Muscle of back (tissue), 13 donors: ENCODE measurements at places on chromosomes 7 and 10. TPM values are rescaled to one million over a fixed set of nuclear protein-coding genes. Genes with fewer than 3 reads are reported as not detected.

GRCh38 chr10:26361971-26362370, 76.2 kb upstream of the APBB1IP start:
- DNase-seq = no peak

GRCh38 chr10:131676046-131676799, 224.6 kb upstream of the PPP2R2D start:
- DNase-seq = no peak

DNA sequence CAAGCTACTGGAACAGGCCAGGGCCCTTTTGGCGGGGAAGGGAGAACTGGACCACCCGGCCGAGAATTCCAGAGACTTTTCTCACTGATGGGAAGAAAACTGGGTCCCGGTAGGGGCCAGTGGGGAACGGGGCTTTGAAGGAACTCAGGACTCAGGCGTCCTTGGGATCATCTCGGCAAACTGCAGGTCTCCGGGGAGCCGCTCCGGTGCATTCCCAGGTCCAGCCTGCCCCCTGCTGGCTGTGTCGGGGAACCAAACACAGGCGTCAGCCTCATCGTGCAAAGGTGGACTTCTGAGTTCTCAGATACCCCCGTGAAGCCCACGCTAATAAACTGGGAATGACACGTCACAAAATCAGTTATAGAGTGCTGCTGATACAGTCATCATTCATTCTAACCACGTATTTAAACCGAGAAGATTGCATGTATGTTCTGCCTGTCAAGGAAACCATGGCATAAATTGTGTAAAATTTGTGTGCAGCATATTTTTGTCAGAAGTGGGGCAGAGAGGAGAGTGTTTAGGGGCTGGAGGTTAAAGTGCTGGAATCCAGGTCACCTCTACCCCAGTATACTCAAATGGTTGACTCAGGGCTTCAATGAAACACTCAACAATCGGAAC, 76.1 kb upstream of the CPXM2 start:
- DNase-seq = peak; percentile 58

DNA sequence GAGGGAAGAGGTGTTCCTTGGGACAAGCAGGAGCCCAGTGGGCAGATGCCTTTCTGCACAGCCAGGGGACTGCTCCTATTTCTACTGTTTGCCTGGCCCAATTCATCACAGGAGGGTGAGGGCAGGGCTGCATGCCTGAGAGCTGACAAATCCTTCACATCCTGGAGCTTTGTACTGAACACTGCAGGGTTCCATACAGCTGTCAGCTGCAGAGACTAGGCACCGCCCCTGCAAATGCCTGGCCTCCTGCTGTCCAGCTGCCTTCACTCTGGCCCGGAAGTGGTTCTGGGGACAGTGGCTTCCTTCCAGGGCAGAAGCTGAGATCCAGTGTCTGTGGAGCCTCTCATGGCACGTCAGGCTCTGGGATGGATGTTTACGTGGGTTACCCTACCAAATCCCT, 470.7 kb downstream of the DNAJB6 start:
- DNase-seq = no peak

DNA sequence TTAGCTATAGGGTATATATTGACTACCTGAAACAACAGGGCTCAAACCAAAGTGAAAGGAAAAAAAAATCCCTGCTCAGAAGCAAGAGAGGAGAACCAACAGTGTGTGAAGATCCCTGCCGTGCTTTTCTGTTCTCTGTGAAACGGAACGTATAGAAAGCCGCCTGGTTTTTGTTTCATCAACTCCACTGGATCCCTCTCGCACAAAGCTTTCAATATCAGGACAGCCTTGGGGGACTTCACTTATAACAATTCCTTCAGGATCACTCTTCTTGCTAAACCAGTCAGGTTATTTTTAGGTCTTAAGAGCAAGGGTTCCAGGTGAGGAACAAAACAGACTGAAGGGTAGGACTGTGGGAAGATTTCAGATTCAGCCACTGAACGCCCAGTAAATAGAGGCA, 151.1 kb upstream of the CACNA2D1 start:
- DNase-seq = no peak

DNA sequence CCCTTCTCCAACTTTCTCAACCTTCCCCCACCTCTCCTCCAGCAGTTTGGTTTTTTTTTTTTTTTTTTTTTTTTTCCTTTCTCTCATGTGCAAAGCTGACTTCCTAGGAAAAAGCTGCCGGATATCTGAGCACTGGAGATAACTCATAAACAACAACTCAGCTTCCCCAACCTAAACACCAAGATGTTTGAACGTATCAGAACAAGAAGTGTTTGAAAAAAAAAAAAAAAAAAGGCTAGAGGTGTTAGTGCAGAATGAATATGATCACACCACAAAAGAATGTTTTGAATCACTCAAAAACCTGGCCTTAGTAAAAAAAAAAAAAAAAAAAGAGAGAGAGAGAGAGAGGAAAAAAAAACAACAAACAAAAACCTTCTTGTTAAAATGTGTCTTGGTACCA, 11.2 kb downstream of the GATA3 start:
- no peak for DNase-seq

DNA sequence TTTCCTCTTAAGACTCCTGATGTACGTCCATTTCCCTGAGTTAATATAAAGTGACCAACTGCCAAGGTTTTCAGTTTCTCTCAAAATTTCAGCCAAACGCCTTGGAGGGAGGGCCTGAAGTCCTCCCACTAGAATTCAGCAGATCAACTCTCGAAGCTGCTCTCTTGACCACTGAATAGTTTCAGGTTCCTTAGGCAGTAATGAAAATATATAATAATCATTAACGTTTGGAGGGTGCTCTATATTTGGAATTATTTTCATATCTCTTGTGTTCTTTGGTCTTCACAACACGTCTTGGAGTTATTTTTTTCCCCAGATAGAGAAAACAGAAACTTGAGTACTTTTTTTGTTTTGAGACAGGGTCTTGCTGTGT, 123.6 kb upstream of the SFMBT2 start:
- DNase-seq = peak; percentile 44

GRCh38 chr7:32501522-32501921, 6.2 kb downstream of the AVL9 start:
- DNase-seq = no peak

DNA sequence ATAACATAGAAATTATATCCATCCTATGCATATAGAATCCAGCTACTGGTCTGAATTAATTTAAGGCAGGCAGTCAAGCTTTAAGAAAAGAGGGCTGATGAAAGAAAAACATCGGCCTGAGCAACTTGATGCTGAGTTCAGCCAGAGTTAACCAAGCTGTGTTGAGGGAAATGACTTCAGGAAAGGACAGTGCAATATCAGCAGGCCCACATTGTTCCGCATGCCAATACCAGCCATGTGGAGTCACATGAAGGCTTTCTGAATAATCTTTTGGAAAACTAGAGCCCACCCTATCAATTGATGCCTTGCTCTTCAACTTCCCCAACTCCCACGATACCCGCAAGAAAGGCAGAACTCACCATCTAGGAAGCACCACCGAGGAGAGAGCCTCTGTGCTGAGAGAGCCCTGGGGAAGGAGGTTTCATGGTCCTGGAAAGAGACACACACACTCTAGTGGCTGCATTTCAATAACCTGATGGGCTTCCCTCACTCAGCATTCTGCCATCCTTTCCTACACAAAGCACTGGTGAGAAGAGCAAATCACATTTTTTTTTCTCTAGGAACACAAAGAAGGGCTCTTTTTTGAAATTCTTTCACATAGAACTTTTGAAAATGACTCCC, 125.8 kb upstream of the PTN start:
- no peak for DNase-seq

DNA sequence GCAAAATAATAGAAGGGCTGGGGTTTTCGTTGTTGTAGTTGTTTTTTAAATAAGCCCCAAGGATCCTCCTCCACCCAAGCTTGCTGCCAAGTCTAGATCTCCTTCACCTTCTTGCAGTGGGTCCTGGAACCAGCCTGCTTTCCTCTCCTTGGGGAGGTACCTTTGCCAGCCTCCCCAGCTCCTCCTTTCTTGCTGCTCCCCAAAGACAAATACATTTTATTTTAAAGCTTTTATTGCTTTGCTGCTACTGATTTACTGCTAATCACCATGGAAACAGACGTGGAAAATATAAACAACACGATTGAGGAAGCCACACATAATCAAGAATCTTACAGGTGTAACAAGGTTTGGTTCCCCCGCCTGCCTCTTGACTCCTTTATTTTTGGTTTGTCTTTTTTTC, 17.4 kb upstream of the SLF2 start:
- no peak for DNase-seq

- DNase-seq = no peak
Measured at GRCh38 chr7:157479326-157479725, 142.5 kb downstream of the DNAJB6 start.

DNA sequence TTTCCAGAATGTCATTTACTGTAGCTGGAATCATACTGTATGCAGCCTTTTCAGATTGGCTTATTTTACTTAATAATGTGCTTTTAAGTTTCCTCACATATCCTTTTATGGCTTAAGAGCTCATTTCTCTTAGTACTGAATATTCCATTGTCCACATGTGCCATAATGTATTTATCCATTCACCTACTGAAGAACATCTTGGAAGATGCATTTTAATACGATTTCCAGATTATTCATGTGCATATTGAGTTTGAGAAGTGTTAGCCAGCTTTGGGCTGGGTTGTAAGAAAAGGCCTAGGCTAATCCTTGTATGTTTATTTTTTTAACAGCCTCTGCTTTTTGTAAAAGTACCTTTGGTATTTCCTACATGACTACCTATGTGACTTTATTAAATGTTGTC, 109.3 kb upstream of the MDFIC start:
- DNase-seq = no peak

LOXL4 gene
- 12.4 TPM for polyA plus RNA-seq

FAM24B gene
- polyA plus RNA-seq = 3.0 TPM

INA gene
- polyA plus RNA-seq = 0.67 TPM

HOGA1 gene
- polyA plus RNA-seq = 1.1 TPM

NME8 gene
- not detected for polyA plus RNA-seq

AUTS2 gene
- polyA plus RNA-seq = 80.3 TPM

MMD2 gene
- not detected for polyA plus RNA-seq
